Esophagus squamous epithelium (tissue), 5 donors: ENCODE measurements at places on chromosomes 2 and 18.

DNA sequence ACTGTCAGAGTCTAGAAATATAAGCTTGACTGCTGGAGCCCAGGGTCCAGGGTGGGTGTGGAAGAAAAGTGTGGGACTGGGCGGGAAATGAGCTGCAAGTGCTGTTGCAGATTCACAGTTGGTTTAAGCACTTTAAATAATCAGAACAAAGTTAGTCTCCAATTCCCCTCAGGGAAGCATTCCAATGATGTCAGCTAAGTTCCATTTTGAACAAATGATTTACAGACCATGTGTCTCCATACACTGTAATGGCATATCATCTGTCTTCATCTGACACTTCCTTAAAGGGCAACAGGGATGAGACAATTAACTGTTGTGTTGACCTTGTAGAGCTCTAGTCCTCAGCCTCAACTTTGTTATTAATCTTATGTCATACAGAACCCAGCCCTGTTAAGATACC lies 31.5 kb upstream of the REG3A start:
- no peak for DNase-seq

DNA sequence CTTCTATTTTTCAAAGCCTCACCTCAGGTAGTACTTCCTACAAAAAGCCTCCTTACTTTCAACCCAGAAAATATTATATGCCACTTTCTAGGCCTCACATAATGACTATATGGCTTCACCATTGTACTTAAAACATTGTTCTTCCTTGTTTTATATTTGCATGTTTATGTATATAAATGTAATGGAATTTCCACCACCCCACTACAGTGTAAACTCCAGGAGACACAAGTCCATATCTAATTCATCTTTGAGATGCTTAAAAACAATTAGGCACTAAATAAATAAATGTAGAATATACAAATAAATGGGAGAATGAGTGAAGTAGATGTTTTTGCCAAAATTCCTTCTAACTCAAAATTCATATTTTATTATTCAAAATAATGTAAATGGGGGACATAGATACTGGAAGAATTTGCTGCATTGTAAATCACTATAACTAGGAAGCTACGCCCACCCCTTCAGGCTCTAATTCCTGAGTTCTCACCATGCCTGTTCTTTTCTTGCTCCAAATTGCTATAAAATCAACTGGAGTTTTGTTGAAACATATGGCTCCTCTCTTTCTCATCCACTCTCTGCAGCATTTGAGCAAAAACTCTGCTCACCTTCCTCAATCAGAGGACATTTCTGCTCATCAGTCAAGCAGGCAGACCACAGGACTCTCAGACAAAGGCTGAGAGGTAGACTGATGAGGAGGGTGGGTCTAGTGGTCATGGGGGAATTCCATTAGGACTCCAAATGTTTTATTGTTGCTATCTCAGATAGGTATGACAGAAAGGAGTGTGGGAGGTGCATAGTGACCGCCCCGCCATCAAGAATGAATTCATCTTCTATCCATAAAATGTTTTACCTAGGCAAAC lies 243.0 kb downstream of the HNMT start:
- DNase-seq, result no peak

DNA sequence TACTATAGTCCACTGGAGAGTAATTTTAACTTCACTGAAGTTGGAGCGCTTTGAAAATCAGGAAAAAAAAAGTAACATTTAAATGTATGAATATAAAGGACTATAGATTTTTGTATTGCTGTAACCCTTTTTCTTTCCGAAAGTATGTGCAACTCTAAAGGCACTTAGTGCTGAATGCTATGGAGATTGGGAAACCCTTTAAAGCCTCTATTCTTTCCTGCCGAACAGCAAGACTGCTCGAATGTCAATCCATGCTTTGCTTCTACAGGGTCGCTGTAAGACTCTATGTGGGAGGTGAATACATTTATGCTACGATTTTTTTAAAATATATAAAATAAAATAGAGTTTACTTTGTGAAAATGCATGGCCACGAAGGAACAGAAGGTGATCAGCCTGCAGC lies 825 bp downstream of the GRB14 start:
- DNase-seq, result no peak

DNA sequence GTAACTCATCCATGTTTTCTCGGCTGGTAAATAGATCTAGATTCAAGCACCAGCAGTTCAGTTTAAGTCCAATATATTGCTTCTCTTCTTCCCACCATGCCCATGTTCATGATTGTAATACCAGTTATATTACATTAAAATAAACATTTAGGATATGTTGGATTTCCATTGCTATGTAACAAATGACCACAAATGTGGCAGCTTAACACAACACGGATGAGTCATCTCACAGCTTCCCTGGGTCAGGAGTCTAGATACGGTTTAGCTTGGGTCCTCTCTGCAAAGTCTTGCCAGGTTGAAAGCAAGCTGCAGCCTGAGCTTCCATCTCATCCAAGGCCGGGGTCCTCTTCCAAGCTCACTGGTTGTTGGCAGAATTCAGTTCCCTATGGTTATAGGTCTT lies 39.4 kb upstream of the SMAD2 start:
- DNase-seq, result no peak

DNA sequence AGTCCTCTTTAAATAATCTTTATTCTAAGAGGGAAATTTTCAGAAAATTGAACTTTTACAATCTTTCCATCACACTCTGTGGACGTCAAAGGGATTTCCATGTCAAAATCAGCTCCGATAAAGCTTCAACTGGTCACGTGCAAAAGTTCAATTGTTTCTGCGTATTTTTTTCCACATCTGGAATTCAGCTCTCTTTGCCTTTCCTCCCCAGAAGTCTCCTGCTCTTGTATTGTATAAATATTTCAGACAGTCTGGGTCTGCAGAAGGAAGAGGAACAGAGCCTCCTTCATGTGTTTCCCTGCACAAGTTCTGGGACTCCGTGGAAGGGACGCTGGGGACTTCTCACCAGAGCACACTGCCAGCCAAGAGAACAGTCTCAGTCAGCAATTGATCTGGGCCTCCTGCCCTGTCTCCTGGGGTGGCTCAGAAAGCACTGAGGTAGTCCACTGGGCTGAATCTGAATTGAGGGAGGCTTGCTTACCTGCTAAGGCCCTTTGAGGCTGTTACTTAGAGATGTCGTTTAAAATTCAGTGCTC lies 251.5 kb downstream of the TFCP2L1 start:
- no peak for DNase-seq

DNA sequence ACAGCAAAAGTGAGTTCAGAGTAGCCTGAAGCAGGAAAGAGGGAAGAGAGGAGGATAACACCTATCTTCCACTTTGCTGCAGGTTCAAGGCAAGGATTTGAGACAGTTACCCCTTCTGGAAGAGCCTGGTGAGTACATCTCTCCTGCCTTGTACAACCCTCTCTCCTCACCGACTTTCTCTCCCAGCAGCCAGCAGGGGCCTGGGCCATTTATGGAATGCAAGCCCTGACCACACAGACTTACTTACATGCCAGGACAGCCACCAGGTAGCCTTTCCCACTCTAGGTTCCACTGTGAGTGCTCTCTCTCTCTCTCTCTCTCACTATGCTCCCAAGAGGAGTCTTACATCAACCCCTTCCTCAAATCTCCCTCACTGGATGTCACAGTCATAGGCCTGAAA lies 57.0 kb downstream of the BCL11A start:
- no peak for DNase-seq

DNA sequence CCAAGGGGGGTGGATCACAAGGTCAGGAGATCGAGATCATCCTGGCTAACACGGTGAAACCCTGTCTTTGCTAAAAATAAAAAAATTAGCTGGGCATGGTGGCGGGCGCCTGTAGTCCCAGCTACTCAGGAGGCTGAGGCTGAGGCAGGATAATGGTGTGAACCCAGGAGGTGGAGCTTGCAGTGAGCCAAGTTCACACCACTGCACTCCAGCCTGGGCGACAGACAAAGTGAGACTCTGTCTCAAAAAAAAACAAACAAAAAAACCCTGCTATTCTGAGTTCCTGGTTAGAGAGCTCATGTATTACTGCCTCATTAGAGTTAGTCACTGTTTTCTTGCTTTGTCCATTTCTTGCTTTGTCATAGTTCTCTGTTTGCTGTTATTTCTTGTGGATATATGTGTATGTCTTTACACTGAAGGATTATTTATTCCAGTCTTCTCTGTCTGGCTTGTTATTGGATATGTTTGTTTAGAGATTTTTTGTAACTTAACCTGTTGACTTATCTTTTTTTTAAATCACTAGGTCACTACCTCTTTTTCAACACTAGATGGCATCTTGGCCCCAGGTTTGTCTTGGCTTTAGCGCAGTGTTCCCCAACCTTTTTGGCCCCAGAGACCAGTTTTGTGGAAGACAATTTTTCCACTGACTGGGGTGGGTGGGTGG lies 17.0 kb downstream of the TTLL4 start:
- DNase-seq, result no peak

GRCh38 chr18:73638709-73639108 lies 508.9 kb downstream of the FBXO15 start:
- DNase-seq, result no peak

- no peak for DNase-seq
Observed at GRCh38 chr18:23354625-23355024, 98.5 kb upstream of the RIOK3 start.

DNA sequence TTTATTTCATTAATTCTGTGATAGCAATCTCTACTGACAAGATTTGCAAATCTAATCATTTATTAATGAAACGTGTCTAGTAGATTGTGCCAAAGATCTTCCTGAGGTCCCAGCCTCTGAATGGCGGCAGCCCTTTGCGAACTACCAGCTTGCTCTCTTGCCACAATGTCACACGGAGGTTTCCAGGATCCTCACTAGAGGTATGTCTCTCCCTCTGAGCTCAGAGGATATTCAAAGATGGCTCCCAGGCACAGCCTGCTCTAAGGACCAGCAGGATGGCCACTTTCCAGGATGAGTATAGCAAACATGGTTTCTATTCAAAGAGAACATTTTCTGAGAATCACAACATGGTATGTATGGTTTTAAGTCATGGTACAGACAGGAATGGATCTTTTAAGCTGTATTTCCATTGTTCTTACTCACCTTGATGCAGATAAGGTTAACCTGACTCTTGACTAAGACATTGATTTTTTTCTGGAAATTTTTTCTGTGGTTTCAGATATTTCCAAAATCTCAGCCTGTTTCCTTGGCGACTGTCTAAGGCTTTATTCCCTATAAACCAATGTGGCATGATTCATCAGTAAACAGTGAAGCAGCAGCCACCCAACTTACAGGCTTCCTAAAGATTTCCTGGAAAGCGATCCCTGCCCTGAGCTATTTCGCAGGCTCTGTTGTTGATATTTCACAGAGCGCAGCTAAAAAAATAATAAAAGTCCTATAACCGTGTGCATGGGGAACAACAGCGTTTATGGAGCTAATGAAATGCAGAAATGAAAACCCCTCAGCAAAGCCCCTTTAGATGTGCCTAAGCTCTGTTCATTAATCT lies 54.1 kb upstream of the KLF7 start:
- DNase-seq, result no peak

GRCh38 chr2:227479865-227480475 lies 8.0 kb downstream of the AGFG1 start:
- DNase-seq, result no peak
